ENCODE measurements at places on chromosomes 11 and 22.

DNA sequence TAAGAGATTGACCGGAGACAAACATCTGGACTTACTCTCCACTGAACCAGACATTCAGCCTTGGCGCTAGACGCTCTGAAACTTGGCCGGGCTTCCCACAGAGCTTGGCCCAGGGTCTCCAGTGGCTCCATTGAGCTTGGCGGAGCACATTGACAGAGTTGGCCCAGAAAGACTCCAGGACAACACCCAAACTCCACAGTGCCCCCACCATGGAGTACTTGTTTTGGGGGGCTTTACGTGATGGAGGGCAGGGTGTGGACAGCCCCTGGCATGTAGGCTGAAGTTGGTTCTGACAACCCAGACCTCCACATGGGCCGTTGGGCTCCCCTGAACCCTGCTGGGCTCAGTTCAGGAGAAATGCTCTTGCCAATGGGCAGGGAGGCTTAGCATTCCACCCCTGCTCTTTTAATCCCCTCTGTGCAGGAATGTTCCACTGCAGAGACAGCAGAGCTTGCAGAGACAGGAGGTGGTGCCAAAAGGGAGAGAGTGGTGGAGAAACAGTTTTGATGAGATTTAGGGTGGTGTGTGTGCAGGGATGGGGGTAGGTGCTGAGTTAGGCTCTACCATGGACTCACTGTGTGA lies 102.4 kb upstream of the TIMP3 start:
- DNase-seq = no peak

DNA sequence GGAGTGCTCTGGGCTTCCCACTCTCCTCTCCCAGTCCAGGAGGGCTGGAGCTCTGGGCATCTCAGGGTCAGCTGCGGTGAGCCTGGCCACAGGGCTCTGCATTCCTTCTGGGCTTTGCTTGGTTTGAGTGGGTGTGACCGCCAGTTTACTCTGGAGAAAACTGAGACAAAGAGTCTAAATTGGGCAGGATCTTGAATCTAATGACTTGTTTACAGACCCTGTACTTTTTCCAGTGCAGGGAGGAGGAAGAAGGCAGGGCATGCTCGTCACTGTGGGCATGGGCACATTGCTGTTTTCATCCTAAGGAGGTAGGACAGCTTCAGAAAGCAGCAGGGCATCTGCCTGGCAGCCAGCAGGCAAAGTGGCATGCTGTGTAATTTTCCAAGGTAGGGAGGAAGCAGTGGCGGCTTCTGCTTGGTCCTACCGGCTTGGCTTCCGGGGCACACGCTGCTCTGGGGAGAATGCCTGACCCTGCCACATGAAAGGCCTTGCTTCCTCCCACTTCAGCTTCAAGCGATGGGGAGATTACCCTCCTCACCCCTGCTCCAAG lies 22.9 kb downstream of the FLI1 start:
- DNase-seq = no peak

GRCh38 chr22:22802339-22802970 lies 85.2 kb upstream of the IGLL5 start:
- peak; percentile 60 for DNase-seq

DNA sequence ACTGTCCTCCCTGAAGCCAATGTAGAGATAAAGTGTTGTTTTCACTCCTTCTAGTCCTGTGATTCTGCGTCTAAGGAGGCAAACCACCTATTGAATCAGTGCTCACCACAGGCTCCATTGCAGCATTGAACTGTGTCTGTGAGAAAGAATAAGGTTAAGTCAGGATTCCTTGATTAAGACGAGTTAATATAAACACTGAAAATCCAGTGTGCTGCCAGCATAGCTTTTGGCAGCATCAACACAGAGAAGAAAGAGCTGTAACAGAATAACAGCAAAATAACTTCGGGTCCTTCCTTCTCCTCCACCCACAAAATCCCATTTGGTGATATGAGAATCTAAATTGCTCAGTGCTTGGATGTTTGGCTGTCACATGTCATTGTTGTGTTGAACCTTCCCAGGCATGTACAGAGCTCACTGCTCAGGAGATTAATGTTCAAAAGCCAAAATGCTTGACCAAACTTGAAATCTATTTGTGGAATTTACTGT lies 185.2 kb upstream of the DDI1 start:
- no peak for DNase-seq

GRCh38 chr11:34499719-34500500 lies 13.7 kb downstream of the ELF5 start:
- no peak for DNase-seq

- no peak for DNase-seq
Measured at GRCh38 chr11:119772641-119773415, 43.8 kb upstream of the NECTIN1 start.

GRCh38 chr11:1422481-1422880 lies 32.7 kb downstream of the BRSK2 start:
- no peak for DNase-seq

GRCh38 chr11:64450168-64450560 lies 91.2 kb downstream of the RPS6KA4 start:
- DNase-seq = no peak

DNA sequence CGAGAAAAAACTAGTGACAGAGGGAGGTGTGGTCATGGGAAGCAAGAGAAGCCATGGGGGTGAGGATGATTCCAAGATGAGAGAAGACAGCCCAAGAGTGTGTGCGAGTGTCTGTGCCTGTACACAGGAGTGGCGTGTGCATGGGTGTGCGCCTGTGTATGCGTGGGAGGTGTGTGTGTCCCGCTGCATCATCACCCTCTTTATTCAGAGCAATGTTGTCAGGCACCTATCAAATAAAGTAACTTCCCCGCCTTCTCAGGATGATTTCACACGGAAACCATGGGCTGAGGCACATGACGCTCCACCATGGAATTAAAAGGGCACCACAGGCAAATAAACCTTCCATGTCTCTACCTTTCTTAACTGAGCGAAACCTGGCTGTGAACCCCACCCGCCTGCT lies 24.6 kb downstream of the MS4A10 start:
- no peak for DNase-seq

GRCh38 chr11:72535194-72535547 lies 100.8 kb upstream of the CLPB start:
- no peak for DNase-seq

DNA sequence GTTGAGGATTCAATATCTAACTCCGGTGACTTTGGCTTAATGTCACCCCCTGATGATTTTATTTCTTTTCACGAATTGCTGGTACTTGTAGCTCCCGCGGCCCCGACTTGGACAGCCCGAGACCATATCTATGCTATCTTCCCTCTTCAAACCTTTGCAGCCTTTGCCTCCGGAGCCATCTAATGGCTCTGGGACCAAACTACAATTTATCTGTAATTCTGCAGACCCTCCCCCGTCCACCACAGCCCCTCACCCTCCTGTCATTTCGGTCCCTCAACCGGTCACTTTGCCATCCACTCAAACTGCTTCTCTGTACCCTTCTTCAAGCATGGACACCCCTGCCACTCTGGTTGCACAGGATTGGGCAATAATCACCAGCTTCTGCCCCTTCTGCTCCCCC lies 25.7 kb upstream of the ALDH3B2 start:
- DNase-seq = no peak

DNA sequence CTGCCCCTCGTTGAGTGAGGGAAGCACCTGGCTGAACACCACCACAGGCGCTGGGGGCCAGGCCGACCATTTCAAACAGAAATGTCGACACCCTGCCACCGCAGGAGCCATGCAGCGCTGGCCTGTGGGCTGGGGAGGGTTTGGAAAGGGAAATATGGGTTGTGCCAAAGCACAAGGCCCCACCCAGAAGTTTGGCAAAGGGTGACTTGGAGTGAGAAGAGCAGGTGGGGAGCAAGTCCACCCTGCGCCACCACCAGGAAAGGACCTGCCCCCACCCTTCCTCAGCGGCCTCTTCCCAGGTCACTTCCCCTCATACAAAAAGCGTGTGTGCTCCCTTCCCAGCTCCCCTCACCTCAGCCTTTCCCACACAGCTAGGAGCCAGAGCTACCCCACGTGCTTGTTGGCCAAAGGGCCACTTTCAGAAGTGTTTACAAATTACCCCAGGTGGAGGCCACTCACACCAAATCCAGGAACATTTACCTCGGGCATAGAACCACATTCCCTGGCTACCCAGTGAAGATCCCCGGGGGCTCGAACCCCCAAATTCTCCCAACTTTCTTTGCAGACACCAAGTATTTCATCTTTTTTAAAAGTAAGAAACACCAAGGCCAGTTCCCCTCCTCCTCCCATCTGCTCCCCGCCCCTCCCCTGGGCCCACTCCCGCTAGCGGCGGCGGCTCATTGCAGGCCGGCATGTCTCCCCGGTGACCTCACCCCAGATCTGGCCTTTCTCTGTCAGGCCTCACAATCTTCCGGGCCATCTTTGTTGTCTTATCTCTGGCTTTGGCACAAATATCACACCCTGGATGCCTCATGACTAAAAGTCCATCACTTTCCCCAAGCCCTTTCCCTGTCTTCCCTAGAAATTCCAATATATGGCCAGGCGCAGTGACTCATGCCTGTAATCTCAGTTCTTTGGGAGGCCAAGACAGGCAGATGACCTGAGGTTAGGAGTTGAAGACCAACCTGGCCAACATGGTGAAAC lies 20.5 kb upstream of the SCGB1A1 start:
- peak; percentile 30 for DNase-seq

GRCh38 chr11:18721561-18722292 lies 4.3 kb downstream of the IGSF22 start:
- DNase-seq = peak; percentile 57

DNA sequence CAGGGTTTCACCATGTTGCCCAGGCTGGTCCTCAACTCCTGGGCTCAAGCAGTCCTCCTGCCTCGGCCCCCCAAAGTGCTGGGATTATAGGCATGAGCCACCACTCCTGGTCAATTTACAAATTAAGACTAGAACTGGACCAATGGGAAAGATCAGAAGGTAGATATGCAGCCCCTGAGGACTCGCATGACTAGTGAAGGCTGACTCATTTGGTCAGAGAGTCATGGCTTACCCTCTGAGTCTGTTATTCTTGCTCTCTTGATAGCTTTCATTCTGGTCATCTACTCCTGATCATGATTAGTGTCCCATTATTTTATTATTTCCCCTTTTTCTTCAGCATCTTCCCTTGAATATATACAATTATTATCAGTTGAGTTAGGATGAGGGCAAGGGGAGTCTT lies 2.7 kb upstream of the LDHAL6A start:
- DNase-seq = no peak

DNA sequence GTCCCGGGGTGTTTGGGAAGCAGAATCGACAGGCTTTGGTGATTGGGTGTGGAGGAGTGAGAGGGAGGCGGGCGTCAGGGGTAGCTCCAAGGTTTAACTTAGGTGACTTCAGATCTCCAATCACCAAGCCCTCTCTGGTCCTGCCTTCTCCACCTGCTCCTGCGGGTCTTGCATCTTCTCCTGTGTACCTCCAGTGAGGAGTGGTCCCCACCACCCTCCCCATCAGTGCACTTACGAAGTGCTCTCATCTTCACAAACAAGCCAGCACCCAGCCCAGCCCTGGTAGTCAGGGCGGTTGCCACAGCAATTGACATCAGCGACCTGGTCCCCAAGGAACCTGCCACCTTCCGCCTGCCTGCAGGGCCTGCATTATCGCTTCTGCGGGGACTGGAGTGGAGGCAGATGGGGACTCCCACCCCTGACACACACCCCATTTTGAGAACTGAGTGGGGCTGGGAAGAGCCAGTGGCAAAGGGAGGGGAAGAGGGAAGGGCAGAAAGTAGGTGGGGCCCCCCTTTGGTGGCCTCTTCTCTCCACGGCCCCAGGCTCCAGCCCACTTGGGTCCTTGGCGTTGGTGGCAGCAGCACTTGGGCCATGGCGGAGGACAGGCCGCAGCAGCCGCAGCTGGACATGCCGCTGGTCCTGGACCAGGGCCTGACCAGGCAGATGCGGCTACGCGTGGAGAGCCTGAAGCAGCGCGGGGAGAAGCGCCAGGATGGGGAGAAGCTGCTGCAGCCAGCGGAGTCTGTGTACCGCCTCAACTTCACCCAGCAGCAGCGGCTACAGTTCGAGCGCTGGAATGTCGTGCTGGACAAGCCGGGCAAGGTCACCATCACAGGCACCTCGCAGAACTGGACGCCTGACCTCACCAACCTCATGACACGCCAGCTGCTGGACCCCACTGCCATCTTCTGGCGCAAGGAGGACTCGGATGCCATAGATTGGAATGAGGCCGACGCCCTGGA lies at the start of gene OMP:
OMP (plus strand) TSS at position 595 of the 965 bp plus-strand sequence; CDS start at position 595, 0 bp downstream.
- no peak for DNase-seq

DNA sequence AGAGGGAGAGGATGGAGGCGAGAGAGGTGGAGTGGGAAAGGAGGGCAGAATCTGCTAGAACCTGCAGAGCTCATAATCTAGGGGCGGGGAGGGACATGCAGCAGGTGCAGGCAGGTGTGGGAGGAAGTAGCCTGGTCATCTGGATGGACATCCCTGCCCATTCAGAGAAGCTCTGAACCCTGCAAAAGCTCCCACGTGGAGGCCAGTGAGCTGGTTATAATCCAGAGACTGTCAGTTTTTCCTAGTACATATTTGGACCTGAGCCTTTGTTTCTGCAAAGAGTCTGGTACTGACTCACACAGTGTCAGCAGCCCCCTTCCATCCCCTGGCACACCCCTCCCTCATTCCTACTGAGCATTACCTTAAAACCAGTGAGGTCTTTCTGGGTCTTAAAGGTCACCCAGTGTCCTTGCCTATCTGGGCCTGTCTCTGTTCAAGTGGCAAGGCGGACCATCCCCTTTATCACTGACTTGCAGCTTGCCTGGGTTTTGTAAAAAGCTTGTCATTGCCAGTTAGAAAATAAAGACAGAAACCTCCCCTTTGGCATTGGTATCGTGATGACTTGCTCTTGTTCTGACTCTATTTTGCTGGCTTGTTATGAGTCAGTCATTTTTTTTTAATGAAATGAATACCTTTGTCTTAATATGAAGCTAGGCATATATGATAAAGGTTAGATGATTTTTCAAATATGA lies 26.1 kb downstream of the PTPRJ start:
- DNase-seq = no peak

GRCh38 chr11:119593346-119593745 lies 135.7 kb downstream of the NECTIN1 start:
- no peak for DNase-seq

GRCh38 chr11:114215428-114215827 lies 80.8 kb upstream of the NNMT start:
- DNase-seq = no peak

GRCh38 chr22:35367331-35367886 lies 13.5 kb upstream of the HMOX1 start:
- DNase-seq = peak; percentile 70

DNA sequence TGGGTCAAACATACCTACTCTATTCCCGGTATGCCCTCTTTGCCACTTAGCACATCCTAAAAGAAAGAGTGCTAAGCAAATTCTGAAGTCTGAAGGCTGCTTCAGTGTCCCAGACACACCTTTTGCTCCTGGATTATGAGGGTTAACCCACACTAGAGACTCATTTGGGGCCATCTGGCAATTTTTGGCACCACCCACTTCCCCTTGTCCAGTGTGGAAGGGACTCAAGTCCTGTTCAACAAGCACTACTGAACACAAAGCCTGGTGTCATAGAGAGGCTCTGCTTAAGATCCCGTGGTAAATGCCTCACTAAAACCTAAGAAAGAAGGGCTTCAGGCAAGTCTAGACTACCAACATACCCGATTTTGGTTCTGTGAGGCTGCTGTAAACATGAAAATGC lies 85.8 kb downstream of the SERGEF start:
- no peak for DNase-seq

DNA sequence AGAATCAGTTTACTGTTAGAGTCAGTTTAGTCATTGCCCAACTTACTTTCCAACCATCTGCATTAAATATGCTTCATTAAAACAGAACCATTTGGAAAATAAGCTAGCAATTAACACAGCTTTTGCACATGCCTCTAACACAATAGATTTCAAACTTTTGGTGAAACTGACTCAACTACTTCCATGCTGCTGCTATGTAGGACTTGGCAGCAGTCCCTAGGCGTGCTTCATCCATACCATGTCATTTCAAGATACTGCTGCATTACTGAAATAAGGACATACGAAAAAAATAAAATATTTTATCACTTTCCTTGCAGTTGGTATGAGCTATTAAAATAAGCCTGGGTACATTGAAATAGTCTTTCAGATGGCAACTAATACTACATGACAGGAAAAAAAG lies 65.5 kb upstream of the SOX6 start:
- no peak for DNase-seq

All from inflammatory macrophage (primary cell).